Bronchial epithelial cell (primary cell): ENCODE measurements at places on chromosomes 6 and 20.

GRCh38 chr6:32146287-32146686 lies 5.5 kb downstream of the PRRT1 start:
- peak; percentile 38 for DNase-seq

DNA sequence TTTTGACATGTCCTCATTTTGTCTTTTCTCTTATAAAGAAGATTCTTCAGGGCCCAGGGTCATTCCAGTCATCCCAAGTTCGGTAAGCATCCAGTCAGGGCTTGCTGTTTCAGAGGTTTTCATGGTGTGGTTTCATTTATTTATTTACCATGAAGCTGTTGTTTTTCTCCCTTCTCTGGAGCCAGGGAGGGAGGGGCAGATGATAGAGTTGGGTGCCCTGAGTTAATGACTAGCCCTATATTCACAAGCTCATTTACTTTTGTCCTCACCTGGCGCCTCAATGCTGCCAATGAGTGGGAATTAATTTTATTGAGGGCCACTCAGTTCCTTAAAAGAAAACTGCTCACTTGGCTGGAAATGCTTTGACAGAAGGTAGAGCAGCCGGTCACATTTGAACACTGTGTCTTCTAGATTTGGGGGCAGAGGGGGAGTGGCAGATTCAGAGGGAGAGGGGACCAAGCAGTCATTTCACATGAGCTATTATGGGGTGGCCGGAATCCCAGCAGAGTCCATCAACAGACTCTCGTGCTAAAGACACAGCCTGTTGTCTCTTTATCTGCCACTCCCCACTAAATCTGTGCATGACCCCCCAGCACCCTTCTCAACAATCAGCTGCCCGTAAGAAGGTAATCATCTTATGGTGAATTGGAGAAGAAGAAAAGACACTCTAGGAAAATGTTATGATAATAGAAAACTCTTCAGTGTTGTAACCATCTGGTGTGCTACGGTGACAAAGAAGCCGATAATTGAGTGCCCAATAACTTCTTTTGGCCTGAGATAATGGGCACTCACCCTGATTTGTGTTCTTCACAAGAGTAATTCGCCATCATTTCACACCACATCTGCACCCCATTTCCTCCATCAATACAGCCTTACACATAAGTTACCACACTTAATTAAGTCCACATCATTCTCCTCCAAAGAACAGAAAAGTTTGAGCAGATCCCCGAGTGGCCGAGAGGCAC lies 573.5 kb upstream of the JAG1 start:
- DNase-seq: no peak

DNA sequence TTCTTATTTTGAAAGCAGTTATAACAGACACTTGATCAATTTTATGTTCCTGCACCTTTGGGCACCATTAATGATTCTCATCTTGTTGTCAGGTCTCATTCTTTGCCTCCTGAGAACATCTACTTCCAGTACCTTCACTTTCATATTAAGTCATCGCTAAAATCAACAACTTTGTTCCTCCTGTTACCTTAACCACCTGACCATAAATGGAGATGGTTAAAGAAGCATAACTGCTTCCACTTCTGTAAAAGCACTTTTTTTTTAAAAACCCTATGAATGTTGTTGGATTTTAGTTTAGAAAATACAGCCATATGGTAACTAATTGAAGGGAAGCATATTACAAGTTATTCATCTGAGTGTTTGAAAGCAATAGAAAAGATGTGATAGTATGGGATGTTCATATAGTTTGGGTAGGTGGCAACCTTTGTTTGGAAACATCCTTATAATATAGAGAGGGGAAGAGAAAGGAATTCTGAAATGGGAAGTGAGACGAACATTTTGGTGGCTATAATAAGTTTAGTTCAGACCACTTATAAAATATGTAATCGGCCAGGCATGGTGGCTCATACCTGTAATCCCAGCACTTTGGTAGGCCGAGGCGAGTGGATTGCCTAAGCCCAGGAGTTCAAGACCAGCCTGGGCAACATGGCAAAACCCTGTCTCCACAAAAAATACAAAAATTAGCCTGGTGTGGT lies 53.9 kb downstream of the AFG1L start:
- DNase-seq: no peak

DNA sequence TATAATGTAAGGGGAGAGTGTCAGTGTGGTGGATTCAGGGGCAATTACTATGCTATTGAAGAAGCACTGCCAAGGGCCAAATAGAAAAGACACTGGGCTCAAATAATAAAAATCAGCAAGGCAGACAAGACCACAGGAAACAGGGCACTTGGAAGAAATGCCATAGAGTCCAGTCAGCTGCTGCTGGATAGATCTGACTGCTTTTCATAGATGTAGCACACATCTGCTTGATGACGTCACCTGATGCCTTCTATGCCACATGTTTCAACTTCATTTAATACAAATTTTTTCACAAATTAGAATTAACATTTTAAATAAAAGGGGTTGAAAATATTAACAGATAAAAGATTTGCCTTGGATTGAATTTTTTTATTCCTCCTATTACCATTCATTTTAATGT lies 23.9 kb upstream of the AHI1 start:
- no peak for DNase-seq

GRCh38 chr6:17589406-17590096 lies 10.6 kb upstream of the FAM8A1 start:
- peak; percentile 96 for DNase-seq

DNA sequence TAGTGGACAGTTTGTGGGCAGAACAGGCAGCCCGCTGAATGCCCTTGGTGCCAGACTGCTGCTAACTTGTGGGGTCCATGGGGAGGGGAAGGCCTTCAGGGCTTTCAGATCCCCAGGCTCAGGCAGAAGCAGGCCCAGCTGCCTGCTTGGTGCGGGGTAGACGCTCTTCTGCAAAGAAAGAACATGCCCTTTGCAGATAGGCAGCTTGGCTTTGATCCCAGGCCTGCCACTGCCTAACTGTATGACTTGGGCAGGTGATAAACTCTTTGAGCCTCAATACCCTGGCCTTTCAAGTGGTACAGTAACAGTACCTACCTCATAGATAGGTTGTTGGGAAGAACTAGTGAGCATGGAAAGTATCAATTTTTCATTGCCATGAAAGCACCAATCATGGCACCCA lies 28.4 kb downstream of the CHMP4B start:
- DNase-seq: no peak

GRCh38 chr6:144362042-144363018 lies 77.2 kb downstream of the UTRN start:
- no peak for DNase-seq

GRCh38 chr20:62103508-62104233 lies 18.6 kb upstream of the LSM14B start:
- no peak for DNase-seq

GRCh38 chr20:64246616-64247306 lies 8.8 kb upstream of the PCMTD2 start:
- no peak for DNase-seq

- no peak for DNase-seq
Measured at GRCh38 chr6:111523484-111524167, 40.6 kb upstream of the REV3L start.

- DNase-seq: peak; percentile 50
Measured at GRCh38 chr6:35960187-35960586, 39.3 kb upstream of the SRPK1 start.

DNA sequence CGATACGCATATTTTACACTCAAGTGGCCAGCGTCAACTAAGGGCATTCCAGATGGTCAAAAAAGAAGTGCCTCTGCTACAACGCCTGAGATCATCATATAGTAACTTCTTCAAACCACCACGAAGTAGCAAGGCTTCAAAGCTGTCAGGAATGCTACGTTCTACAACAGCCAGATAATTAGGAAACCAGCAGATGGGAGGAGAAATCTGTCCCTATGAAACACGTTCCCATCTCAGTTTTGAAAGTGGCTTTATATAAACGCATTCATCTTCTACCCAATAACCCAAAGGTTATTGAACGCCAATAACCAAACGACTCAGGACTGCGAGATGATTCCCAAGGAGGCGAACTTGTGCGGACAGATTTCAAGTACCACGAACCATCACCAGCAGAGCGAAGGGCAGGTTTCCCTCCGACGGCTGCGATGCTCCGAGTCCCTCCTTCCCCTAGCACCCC lies 1.2 kb downstream of the ABHD12 start:
- peak; percentile 26 for DNase-seq

DNA sequence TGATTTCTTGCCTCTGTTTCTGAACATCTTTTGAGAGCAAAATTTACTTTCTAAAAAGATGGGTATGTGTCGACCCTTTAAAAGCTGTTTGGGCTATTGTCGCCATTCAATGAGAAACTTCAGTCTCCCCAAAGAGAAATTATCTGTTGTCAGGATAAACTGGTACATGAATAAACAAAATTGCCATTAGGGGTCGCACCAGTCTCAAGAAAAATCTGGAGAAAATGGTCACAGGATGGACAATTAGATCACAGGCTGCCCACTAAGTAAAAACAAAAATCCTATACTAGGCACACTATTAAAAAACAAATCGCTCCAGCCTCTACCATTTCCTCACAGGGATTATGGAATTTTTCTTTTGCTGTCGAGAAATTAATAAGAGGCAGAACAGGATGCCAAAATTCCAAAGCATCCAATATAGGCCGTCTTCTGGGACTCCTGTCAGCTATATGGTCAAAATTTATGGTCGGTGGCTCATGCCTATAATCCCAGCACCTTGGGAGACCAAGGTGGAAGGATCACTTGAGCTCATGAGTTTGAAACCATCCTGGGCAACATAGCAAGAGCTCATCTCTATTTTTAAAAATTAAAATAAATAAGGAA lies 5.5 kb upstream of the HLA-E start:
- peak; percentile 64 for DNase-seq

GRCh38 chr6:144683216-144684070 lies 398.3 kb downstream of the UTRN start:
- no peak for DNase-seq

DNA sequence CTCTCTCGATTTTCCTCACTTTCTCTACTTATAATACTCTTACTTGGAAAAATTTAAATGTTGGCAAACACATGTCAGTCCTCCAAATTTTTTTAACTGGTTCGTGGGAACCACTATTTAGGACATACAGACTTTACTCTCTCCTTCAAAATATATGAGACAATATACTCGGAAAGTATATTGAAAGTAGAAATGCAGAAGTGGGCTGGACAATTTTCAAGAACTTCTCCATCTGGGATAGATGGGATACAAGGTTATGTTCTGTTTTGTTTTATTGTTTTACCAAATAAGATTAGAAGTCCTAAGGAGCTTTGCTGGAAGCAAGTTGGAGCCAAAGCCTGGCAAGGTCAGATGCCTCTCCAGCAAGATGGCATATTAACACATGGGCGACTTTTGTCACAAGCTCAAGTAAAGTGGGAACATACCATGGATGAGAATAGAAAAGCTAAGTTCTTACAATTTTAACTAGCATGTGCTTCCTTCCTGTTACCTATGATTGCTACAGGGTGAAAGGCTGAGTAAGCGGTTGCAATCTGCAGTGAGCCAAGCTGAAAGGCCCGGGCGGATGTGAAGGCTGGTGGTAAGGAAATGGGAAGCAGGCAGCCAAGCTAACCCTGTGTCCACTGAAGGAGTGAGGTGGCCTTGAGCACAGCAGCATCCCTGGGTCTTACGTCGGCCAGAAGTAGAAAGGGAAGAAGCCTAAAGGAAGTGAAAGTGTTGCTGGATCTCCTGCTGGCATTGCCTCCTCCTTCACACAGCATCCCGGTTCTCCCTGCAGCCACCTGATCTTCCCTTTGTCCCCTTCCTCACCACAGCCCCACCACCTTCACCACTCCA lies 7.1 kb downstream of the MAP3K5 start:
- DNase-seq: peak; percentile 34

GRCh38 chr20:20765696-20766365 lies 53.4 kb upstream of the RALGAPA2 start:
- no peak for DNase-seq

- DNase-seq: no peak
Measured at GRCh38 chr6:5512422-5512821, 251.1 kb downstream of the FARS2 start.

DNA sequence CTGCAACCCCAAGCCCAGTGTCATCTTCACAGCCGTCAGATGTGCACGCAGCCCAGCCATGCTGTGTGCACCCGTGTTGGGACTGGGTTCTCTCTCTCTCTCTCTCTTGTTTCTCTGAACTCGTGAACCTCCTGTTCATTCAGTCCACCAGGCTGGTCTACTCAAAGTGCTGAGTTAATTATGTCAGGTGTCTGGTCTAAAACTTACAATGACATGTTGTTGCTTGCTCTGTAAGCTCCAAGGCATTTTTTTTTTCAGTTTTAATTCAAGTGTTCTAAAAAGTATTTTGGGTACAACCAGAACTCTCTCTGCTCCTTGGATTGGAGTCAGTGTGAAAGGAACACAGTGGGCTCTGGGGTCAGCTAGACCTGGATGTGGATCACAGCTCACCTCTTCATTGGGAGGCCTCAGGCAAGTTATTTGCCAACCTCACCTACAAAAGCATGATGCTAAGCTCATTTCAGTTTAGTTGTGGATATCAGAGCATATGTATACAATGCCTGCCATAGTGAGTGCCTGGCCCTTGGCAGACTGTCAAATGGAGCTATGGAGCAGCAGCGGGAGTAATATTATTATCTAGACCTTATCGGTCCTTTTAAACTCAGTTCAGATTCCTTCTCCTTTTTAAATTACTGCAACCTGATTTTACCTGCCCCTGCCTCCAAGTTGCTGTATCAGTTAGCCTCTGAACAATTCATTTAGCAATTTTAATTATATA lies 59.5 kb downstream of the PLEKHG1 start:
- DNase-seq: peak; percentile 66

- no peak for DNase-seq
Measured at GRCh38 chr20:12627485-12627884, 381.3 kb upstream of the SPTLC3 start.

GRCh38 chr6:43444582-43444981 lies 10.8 kb downstream of the DLK2 start:
- no peak for DNase-seq

- DNase-seq: no peak
Measured at GRCh38 chr6:14981960-14982359, 263.9 kb upstream of the JARID2 start.

DNA sequence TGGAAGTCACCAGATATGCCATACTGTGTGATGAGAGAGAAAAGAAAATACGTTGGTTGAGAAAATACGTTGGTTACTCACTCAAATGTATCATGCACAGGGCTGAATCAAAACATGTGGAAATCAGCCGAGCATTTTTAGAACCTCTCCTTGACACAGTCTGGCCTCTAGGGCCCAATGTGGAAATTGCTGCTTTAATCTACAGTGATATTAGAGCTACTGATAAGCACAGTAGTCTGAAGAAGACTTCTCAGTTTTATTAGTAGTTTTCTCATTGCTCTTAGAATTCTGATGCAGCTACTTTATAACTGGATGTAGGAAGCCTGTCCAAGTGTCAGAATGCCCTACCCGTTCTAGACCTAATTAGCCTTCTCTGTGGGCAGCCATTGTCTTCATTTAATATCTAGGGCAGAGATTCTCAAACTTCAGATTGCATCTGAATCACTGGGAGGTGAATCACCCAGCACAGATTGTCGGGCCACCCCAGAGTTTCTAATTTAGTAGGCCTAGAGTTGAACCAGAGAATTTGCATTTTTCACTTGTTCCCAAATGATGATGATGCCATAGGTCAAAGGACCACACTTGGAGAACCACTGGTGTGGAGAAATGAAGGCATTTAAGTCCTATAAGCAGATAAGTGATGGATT lies 229.1 kb downstream of the PLCB1 start:
- DNase-seq: peak; percentile 1

GRCh38 chr6:169962604-169963469 lies 211.4 kb downstream of the ERMARD start:
- no peak for DNase-seq

GRCh38 chr6:73866305-73866704 lies 170.3 kb downstream of the CD109 start:
- no peak for DNase-seq
